Urinary bladder (tissue), 4 donors: ENCODE measurements at places on chromosomes 1 and 21. TPM values are rescaled to one million over a fixed set of nuclear protein-coding genes. Genes with fewer than 3 reads are reported as not detected.

GRCh38 chr1:74422421-74423292 is 89.8 kb downstream of the LRRC53 start:
- no peak for DNase-seq

Gene AK5
- total RNA-seq = 6.5 TPM

GRCh38 chr1:197921235-197922069 is 4.3 kb downstream of the LHX9 start:
- no peak for DNase-seq

GRCh38 chr1:115654663-115655305 is 13.0 kb downstream of the VANGL1 start:
- DNase-seq = no peak

DNA sequence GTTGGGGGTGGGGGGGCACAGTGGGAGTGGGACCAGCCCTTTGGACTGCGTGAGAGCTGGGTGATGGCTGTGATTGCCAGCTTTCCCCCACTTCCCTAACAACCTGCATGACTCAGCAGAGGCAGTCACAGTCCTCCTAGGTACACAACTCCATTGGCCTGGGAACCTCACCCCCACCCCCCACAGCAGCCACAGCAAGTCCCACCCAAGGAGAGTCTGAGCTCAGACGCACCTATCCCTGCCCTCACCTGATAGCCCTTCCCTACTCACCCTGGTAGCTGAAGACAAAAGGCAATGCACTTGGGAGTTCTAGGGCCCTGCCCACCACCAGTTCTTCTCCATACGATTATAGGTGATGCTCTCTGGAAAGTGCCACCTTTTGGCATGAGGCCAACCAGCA is 188.9 kb downstream of the ZNF648 start:
- no peak for DNase-seq

GRCh38 chr1:36148821-36149236 is 457 bp downstream of the TRAPPC3 start:
- no peak for DNase-seq

DNA sequence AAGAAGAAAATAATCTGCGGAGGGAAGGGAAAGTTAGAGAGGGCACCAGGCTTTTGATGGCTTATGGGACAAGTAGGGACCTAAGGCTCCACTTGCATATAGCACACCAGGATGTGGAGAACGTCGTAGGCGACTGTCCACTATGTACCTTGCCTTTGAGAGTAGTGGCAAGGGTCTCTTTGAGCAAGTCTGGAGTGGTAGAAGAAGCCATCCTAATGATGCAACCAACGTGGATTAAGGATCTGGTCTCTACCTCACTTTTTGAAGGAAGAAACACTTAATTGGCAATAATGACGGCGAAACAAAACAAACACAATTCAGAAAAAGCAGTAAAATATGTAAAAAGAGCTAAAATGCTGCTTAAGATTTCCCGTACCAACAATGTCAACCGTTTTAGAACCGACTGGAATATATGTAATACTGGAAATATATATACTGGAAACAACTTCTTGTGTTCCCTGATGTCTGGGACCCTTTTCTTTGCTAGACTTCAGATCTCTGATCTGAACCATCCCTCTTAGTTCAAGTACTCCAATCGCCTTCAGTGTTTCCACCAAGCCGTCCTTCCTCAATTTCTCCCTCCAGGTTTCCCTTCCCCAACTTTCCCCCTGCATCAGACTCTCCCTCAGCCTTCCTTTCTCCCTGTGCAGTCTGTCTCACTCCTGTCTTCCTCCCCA is 821 bp upstream of the KHDRBS1 start:
- DNase-seq = no peak

- DNase-seq = no peak
Observed at GRCh38 chr1:110235834-110236682, 25.9 kb downstream of the KCNC4 start.

- DNase-seq = no peak
Observed at GRCh38 chr1:145871994-145872924, 13.4 kb upstream of the PIAS3 start.

DNA sequence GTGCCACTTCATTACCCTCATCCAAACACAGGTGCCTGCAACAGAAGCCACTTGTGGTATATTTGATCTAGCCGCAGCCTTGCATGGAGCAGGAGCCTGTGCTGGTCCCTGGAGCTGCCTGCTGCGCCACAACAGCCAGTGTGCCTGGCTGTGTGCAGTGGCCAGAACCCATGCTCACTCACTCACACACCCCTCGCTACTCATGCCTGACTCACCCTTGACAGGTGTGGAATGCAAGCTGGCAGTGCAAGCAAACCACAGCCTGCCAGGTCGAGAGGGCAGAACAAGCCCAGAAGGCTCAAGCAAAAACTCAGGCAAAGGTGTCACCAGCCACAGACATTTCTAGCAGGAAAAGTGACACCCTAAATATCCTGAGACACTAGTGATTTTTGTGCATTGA is 1510.9 kb downstream of the KCNT2 start:
- DNase-seq = no peak

GRCh38 chr1:212667223-212668139 is 32.2 kb downstream of the BATF3 start:
- peak; percentile 57 for DNase-seq

Gene ZFP69
- 8.6 TPM for total RNA-seq

GRCh38 chr1:4315202-4315601 is 339.2 kb upstream of the AJAP1 start:
- DNase-seq = no peak

DNA sequence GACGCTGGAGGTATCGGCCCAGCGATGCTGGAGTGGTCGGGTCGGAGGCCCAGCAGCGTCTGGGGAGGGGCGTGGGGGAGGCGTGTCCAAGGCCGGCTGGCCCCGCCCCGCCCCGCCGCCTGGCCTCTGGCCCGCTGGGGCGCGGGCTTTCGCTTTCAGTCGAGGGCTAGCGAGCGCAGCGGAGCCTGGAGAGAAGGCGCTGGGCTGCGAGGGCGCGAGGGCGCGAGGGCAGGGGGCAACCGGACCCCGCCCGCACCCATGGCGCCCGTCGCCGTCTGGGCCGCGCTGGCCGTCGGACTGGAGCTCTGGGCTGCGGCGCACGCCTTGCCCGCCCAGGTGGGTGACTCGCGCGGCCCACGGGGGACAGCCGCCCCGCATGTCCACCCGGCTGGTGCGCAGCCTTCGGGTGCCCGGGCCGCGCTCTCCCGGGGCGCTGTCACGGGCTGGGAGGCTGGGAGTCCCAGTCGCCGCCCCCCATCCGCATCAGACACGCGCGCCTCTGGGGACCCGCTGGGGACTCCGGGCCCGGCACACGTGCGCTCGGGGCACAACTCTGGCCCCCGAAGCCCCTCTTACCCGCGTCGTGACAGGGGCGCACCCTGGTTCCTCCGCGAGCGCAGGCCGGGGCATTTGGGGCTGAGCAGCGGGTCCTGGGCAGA is at the start of gene TNFRSF1B:
TNFRSF1B (plus strand) TSS at position 158 of the 659 bp plus-strand sequence; CDS start at position 259, 101 bp downstream.
- no peak for DNase-seq

DNA sequence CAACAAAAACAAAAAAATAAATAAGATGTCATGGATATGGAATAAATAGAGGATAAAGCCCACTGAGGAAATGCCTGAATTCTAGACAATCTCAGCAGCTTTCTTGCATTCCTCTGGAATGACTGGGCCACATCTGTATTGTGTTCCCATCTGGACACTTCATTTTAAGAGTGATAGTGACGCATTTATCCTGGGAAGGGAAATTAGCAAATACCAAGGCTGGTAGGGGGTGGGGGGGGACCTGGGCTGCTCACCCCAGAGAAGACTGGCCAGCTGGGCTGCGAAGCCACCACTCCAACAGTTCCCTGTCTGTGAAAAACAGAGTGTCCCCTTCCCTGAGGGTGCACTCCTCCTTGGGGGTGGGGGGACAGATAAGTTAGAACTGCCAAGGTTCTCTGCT is 106.3 kb downstream of the HIVEP3 start:
- no peak for DNase-seq

- DNase-seq = no peak
Observed at GRCh38 chr1:112298558-112298957, 97.5 kb upstream of the CTTNBP2NL start.

GRCh38 chr1:41864471-41865040 is 54.2 kb downstream of the HIVEP3 start:
- no peak for DNase-seq

DNA sequence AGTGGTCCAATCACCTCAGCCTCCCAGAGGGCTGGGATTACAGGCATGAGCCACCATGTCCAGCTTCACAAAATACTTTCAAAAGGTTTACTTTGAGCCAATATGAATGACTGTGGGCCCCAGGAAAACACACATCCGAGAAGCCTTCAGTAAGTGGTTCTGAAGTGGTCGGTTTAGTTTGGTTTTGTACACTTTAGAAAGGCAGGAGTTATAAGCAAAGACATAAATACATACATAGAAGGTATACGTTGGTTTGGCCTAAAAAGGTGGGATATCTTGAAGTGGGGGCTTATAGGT is 3.2 kb upstream of the MIB2 start:
- DNase-seq = no peak

DNA sequence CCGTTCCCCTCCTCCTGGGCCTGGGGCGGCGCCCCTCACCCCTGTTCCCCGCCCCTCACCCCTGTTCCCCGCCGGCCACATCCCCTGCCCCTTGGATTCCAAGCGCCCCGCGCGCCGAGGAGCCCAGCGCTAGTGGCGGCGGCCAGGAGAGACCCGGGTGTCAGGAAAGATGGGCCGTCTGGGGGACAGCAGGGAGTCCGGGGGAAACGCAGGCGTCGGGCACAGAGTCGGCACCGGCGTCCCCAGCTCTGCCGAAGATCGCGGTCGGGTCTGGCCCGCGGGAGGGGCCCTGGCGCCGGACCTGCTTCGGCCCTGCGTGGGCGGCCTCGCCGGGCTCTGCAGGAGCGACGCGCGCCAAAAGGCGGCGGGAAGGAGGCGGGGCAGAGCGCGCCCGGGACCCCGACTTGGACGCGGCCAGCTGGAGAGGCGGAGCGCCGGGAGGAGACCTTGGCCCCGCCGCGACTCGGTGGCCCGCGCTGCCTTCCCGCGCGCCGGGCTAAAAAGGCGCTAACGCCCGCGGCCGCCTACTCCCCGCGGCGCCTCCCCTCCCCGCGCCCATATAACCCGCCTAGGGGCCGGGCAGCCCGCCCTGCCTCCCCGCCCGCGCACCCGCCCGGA is at the start of gene TP73:
TP73 (plus strand) TSS at position 587 of the 618 bp plus-strand sequence. CDS start 29,850 bp downstream, outside the sequence.
- no peak for DNase-seq

- no peak for DNase-seq
Observed at GRCh38 chr1:118290046-118290445, 105.0 kb upstream of the SPAG17 start.

DNA sequence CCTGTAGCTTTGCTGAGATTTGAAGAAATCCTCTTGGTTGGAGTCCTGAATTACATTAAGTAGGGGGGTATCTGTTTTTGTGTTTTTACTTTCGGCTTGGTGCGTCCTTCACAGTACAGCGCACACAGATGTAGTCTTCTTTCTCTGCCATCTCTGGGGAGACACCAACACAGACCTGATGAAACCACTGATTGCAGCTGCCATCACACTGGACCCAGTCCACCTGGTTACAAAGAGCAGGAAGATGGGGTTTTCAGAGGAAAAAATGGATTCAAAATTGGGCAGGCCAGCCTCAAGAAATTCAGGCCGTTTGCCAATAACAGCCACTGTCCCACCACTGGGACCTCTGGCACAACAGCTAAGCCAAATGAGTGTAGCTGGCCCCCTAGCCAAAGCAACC is 18.7 kb upstream of the SYT2 start:
- DNase-seq = no peak

Gene UBE2J2
- 36.3 TPM for total RNA-seq

- no peak for DNase-seq
Observed at GRCh38 chr1:199909137-199909536, 118.4 kb upstream of the NR5A2 start.

Gene TEX38
- not detected for total RNA-seq

GRCh38 chr1:4396551-4396950 is 257.9 kb upstream of the AJAP1 start:
- no peak for DNase-seq

Gene SH3BGRL3
- 12.3 TPM for total RNA-seq
